ENCODE measurements at places on chromosomes 2 and 18.

DNA sequence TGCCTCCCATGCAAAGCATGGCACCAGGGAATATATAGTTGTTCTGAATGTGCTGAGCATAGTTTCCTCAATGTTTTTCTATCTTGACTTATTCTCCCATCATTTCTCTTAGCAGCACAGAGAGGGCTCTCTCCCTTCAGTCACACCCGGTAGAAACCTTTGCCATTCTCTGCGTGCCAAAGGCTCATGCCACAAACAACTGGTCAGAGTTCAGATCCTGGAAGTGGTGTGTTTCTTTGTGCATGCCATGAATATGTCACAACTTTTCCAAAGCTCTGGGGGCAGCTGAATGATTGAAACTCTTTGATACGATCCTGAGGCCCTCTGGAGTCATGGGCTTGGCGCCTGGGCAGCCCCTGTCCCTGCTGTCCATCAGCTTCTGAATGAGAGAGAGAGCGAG lies 28.0 kb upstream of the EDAR start:
- DNase-seq = no peak

- DNase-seq = no peak
Observed at GRCh38 chr2:67760995-67761394, 301.8 kb downstream of the C1D start.

- no peak for DNase-seq
Observed at GRCh38 chr2:70723286-70723885, 44.6 kb downstream of the ADD2 start.

GRCh38 chr2:212958757-212959295 lies 192.6 kb downstream of the IKZF2 start:
- no peak for DNase-seq

DNA sequence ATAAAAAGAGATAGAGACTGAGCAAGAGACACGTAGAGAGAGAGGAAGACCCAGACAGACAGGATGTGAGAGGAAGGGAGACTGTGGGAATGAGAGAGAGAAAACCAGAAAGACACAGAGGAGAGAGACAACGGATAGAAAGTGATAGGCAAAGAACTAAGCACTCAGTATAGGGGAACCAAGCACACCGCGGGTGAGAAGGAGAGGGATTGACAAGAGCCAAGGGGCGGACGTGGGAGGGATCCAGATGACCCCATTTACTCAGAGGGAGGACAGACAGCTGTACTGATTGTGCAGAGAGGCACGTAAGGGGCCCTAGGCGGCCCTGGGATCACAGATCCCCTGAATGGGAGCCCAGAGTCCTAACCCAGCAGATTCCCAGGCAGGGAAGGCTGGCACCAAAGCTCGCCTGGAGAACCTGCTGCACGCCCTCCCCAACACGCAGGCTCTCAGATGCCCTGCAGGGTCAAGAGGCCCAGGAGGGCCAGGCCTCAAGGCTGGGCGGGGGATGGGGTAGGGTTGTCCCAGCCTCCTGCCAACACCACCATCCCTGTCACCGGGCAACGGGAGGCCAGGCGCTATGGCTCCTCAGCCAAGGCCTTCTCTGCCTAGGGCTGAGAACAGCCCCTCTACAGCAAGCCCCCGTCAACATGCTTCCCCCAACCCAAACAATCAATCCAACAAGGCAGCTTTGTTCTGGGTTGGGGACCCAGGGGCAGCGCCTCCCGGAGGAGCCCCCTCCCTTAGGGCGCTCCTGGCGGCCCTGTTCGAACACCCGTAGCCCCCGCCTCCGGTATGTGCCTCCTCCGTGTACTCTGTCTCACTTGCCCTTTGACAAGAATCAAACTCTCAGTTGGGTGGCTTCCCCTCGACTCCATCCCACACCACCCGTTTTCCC lies 579 bp downstream of the LOXL3 start:
- no peak for DNase-seq

DNA sequence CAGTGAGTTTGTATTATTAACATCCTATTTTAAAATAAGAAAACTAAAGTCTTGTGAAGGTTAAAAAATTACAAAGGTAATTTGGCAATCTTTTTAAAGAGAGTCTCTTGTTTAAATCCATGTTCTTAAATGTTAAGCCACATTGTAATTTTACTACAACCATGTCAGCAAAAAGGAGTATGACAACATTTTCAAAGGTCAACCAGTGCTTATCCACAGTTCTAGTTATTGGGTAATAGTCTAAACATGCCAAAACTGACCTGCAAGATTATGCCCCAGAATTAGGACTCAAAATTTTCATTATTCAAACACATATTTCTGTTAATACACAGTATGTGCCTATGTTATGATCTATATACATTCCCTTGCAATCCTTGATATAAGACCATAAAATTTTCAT lies 1312.6 kb upstream of the CHAC2 start:
- no peak for DNase-seq

DNA sequence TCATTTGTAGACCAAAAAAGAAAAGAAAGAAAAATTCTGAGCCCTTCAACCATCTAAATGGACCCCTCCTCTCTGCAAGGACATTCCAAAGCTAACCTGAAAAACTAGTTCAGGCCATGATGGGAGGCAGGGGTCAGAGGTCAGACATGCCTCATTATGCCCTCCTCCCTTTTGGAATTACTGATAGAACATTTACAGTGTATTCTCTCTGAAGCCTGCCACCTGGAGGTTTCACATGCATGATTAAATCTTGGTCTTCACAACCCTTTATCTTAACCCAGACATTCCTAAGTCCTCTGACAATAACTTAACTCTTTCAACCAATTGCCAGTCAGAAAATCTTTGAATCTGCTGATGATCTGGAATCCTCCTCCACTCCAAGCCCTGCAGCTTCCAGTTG lies 86.0 kb downstream of the SPP2 start:
- no peak for DNase-seq

DNA sequence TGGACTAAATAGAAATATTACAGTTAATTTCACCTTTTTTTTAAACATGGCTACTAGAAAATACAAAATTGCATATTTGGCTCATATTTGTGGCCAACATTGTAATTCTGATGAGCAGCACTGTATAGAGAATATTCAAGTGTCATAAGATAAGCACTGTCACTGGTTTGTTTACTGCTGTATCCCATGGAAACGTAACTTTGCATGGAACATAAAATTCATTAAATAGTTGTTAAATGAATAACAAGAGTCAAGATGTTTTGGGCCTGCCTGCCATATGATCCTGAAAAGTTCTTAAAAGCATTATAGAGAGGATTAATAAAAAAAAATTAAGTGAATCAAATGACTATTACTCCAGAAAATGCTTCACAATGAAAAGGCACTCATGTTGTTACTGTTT lies 763.7 kb upstream of the CRIM1 start:
- no peak for DNase-seq

DNA sequence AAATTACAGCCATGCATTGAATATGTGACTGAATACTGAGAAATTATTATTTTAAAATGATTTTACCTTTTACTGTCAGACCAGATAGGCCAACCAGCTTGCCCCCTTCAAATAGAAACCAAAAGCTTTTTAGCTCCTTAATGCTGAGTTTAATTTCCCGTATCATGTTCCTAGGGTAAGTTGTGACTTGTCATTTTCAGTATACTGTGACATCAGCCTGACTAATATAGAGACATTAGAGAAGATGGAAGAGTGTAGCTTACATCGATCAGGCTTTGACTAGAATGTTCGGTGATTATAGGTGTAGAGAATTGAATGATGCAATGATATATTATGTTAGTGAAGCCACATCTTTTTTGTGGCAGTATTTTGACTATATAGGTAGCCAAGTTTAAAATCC lies 50.6 kb upstream of the ZEB2 start:
- no peak for DNase-seq

DNA sequence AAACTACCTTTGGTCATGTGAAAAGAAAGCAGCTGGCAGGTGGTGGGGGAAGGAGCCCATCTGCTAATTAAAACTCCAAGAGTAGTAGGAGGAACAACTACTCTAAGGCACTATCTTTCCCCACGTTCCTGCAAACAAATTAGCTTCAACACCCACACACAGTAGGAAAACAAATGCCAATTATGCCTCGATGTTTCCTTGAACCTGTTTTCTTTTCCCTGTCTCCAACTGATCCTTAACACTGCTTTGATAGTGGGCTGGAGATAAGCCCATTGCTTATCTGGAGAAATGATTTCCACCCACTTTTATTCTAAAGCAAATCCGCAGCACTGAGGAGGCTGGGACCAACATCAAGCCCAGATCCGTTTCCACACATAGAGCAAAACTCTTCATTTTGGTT lies 36.0 kb downstream of the DDX18 start:
- no peak for DNase-seq

GRCh38 chr2:101852824-101853223 lies 138.9 kb upstream of the IL1R2 start:
- no peak for DNase-seq

GRCh38 chr2:205561441-205561840 lies 120.9 kb upstream of the NRP2 start:
- no peak for DNase-seq

- DNase-seq = no peak
Observed at GRCh38 chr2:232310696-232311095, 67.9 kb upstream of the ALPP start.

DNA sequence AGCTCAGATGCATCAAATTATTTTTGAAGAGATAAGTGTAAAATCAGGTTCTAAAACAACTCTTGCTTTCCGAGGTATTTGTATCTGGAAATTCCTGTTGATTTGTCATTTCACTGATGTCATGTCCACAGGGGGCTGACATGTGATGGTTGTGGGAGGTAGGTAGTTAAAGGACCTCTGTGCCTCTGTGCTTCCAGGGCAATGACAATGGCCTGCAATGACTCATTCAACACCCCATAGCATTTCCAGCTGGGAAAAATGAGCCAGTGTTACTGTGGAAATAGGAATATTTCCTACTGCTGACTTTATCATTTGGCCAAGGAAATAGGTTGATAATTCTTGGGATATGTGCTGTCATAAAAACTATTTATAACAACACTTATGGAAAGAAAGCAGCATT lies 86.2 kb upstream of the CCDC195 start:
- DNase-seq = no peak

DNA sequence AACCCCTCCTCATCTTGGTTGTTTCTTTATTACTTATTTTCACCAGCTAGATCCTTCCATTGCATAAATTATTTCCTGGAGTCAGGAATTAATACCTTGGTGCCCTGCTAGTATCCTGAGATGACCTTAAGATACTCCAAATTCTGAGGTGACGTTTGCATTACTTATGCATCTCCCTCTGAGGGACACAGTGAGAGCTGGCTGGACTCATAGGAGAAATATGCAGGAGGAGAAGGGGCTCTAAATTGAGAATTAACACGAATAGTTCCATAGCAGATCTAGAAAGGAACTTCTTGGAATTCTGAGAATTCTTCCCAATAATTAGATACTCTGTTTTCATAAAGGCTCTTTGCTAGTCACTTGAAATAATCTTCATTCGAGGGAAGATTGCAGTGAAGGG lies 310.6 kb upstream of the ZEB2 start:
- no peak for DNase-seq

DNA sequence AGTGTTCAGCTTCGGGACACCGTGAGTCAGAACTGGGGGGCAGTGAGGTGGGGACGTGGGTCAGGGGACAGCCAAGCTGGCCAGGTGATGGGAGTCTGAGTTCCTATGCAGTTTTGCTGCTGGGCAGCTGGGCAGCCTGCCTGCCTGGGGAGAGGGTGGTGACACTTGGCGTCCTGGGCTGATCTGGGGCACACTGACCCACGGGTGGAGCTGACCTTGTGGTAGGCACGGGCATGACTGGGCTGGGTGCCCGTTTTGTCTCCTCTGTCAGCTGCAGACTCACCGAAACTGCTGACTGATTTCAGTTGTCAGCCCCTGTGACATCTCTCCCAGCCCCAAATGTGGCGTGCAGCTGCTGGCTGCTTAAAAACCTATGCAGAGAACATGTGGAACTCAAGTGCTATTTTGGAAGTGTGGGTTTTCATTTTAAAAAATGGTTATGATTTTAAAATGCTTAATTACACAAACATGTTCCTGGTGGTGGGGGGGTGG lies 32.6 kb upstream of the E2F6 start:
- no peak for DNase-seq

DNA sequence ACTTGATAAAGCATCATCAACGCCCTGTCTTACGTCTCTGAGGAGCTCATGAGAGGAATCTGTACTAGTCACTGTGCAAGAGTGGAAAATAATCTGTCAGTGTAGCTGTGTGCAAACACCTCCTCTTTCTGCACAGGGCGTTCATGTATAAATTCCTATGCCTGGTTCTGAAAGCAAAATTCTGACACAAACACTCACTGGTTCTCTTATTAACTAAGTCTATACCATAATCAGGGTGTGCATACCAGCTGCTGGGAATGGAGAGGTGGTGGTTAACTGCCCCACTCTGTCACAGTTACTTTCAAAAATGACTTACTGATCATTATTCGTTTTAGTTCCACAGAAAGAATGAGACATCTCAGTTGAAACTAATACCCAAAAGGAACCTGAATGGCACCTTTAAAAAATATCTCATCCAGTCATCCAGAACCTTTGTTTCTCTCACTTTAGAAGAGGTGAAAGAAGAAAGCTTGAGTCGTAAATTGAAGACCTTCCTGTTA lies 35.7 kb downstream of the STK39 start:
- no peak for DNase-seq

- DNase-seq = no peak
Observed at GRCh38 chr2:241039416-241039815, 41.0 kb downstream of the SNED1 start.

GRCh38 chr2:237685408-237685807 lies 58.0 kb downstream of the LRRFIP1 start:
- no peak for DNase-seq

- DNase-seq = no peak
Observed at GRCh38 chr2:46269544-46270273, 27.5 kb upstream of the EPAS1 start.

- DNase-seq = no peak
Observed at GRCh38 chr2:191739194-191739593, 61.3 kb downstream of the NABP1 start.

DNA sequence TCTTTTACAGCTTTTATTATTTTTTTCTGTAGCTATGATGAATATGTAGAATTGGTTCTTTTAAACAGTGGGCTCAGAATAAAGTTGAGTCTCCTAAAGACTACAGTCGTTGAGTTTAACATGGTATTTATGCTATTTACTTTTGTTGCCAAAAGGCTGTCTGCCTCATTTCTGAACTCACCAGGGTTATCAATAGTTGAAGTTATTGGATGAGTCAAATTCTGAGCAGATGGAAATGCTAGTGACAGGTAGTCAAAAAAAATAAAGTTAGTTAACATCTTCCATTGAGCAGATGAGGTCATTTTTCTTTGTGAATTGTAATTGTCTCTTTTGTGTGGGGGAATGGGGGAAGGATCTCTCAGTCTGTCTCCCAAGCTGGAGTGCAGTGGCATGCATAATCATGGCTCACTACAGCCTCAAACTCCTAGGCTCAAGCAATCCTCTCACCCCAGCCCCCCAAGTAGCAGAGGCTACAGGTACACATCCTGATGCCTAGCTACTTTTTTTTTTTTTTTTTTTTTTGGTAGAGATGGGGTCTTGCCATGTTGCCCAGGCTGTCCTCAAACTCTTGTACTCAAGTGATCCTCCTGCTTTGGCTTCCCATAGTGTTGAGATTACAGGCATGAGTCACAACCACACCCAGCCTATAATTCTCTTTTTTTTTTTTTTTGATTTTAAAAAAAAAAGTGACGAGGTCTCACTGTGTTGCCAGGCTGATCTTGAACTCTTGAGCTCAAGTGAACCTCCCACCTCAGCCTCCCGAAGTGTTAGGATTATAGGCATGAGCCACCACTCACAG lies 8.9 kb downstream of the PAPOLG start:
- DNase-seq = no peak

- DNase-seq = no peak
Observed at GRCh38 chr18:24659827-24660720, 199.6 kb downstream of the HRH4 start.
